Activated CD8-positive, alpha-beta T cell treated with anti-CD3 and anti-CD28 coated beads for 36 hours (primary cell): ENCODE measurements at places on chromosomes 3 and 15.
A peak's percentile ranks its signal among the peaks of the same experiment; 100 is the strongest.

DNA sequence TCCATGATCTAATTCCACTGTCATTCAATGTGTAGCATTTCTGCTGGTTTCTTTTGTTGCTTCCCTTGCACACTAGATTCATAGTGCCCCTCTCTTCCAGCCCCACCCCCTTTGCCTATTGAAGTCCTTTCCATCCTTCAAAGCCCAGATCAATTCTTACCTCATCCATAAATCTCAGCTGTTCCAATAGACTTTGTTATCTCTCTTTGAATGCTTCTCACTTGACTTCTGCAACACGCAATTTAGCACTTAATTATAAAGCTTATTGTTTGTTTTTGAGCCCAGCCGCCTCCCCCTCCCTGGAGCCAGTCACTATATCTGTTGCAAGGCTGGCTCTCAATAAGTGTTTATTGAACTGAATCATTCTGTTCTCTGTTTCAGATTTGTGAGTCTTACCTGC lies 174.6 kb upstream of the TBL1XR1 start:
- DNase-seq = no peak

DNA sequence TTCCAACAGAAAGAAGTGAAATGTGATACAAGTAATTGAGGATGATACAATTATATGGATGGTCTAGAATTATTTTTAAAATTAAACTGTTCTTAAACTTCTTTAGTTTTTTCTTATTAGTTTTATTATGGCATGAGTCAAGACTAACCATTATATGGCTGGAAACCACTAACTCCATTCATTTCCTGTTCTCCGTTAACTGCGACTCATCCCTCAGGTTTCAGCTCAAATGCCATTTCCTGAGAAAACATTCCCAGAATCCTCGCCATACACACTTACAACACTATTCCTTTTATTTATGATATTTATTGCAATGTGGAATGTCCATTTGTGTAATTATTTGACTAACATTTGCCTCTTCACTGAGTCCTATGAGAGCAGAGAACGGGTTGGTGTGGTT lies 394.1 kb downstream of the SOX2 start:
- DNase-seq = no peak

- peak; percentile 46 for DNase-seq
Observed at GRCh38 chr3:194194051-194194756, 58.3 kb downstream of the HES1 start.

DNA sequence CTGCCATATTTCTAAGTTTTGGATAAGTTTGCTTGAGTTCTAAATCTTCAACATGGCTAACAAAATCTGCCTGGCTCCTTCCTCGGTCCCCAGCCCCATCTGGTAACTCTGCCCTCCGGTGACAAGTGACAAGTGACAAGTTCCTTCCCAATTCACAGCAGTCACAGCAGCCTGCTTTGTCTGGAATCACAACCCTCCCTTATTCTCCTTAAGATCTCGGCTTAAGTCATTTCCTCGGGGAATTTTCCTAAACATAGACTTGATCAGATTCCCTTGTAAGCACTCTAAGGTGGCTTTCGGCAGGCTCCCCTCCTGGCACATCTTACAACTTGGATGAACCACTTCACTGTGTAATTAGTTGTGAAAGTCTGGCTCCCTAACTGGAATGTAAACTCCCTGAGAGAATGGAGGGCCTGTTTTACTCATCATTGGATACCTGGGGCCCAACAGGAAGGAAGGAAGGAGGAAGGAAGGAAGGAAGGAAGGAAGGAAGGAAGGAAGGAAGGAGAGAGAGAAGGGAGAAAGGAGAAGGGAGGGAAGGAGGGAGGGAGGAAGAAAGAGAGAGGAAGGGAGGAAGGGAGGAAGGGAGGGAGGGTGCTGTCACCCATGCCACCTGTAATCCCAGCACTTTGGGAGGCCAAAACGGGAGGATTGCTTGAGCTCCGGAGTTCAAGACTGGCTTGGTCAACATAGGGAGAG lies 126.4 kb downstream of the SHQ1 start:
- DNase-seq = no peak

DNA sequence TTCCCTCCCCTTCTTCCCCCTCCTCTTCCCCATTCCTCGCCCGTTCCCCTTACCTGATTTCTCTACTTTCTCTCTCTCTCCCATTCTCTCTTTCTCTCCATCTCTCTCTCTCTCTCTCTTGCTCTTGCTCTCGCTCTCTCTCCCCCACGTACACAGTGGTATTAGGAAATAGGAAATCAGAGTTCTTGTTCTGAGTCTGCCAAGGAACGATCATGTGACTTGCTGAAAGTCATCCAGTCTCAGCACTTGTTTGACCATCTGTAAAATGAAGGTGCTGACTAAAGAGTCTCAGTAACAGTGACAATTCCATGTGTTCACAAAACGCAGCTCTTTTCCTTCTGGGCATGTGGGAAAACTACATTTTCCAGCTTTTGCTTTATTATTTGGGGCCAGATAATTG lies 445.0 kb upstream of the TGFBR2 start:
- no peak for DNase-seq

GRCh38 chr15:66580643-66581042 lies 14.8 kb upstream of the LCTL start:
- no peak for DNase-seq

GRCh38 chr3:142886940-142887339 lies 1.9 kb downstream of the PCOLCE2 start:
- DNase-seq = no peak

- no peak for DNase-seq
Observed at GRCh38 chr15:80769153-80769828, 9.9 kb upstream of the CEMIP start.

DNA sequence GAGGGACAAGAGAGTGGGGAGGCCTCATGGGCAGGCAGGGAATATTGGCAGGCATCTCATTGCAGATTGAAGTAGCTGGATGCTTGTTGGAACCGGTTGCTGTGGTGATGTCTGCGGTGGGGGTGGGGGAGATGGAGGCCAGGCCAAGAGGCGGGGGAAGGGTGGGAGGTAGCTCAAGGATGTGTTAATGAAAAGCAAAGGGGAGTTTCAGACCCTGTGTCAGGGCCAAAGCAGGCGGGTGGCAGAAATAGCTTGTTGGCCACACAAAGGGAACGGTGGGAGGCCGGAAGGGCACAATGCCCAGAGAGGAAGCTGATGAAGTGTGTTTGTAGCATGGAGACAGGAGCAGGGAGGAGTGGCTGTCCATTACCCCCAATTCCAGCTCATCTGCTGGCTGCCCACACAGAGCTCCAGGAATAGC lies 28.0 kb downstream of the CCDC33 start:
- DNase-seq = no peak

- DNase-seq = no peak
Observed at GRCh38 chr3:17915341-17915740, 172.9 kb upstream of the TBC1D5 start.

DNA sequence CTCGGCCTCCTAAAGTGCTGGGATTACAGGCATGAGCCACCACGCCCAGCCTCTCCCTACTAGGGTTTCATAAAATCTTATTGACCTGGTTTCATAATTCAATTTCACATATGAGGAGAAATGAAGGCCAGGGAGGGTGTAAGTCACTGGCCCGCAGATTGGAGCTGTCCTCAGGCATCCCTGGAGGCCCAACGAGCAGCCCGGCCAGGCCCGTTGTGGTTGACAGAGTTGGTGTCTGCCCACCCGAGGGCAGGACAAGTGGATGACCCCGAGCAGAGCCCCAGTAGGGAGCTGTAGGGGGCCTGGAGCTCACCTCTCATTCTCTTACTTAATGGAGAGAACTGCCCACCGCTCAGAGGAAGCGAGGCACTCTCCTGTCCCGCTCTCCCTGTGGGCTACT lies 78.9 kb downstream of the CPN2 start:
- DNase-seq = no peak

- DNase-seq = no peak
Observed at GRCh38 chr3:122183893-122184590, 574 bp downstream of the CASR start.

DNA sequence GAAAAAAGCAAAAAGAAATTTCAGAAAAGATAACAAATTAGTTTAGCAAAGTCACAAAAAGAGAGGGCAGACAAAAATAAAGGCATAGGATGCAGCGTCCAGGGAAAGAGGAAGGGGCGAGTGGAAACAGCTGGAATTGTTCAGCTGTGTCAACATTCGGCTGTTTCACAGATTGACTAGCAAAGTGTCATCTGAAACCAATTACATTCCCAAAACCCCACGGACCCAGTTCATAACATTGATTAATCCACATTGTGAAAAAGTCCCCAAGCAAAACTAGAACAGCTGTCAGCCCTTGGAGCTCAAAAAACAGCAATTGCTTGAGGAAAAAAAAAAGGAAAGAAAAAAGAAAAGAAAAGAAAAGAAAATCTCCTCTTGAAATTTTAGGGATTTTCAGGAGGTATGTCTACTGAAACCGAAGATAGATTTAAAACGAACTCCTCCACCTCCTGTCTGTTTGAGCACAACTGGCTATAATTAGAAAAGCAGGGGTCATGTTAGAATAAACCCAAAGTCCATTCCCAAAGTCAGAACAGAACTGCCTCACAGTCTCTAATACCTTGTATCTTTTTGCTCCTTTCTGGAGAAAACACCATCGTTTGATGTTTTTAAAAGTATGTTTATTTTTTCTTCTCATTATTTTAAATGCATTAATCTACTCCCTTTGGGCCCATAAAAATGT lies 159.6 kb downstream of the RORA start:
- no peak for DNase-seq

- no peak for DNase-seq
Observed at GRCh38 chr3:176992565-176992964, 204.7 kb downstream of the TBL1XR1 start.

- peak; percentile 5 for DNase-seq
Observed at GRCh38 chr15:91186904-91187656, 87.0 kb downstream of the SV2B start.

DNA sequence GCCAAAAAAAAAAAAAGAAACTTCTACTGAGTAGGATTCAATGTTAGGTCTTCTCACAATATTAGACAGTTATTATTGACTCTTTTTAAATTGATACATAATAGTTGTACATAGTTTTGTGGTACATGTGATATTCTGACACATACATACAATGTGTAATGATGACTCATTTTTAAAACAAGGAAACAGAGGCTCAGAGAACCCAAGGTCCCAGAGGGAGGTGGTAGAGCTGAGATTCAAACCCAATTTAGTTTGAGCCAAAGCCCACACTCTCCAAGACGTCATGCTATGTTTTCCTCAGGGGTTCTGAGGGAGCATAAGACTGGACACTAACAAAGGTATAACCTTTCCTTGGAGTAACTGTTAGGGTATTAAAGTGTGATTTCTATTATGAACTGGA lies 40.6 kb downstream of the MYO5C start:
- DNase-seq = no peak

DNA sequence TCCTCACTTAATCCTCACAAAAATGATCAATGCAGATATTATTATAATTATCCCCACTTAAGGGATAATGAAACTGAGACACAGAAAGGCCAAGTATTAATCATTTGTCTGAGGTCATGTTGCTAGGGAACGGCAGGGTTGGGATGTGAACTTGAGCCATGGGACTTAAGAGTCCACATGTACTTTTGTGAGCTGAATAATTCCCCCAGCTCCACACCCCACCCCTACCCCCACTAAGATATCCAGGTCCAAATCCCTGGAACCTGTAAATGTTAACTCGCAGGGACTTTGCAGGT lies 290.5 kb upstream of the GADL1 start:
- no peak for DNase-seq

DNA sequence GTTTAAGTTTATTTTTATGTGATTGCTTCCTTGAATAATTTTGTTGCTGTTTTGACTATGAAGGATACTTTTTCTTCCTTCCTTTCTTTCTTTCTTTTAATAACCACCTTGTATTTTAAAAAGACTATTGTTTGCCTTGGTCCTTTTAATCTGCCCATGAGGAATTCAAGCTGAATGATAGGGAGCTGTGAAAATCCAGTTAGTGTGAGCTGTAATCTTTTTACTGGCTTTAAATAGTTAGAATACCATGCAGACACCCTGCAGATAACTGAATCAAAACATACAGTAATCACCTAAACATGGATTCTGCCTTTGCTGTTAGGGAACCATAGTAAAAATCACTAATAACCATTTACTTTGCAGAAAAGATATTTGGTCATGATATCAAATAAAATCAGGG lies 110.7 kb downstream of the RSRC1 start:
- no peak for DNase-seq

- DNase-seq = no peak
Observed at GRCh38 chr3:77179762-77180161, 139.9 kb downstream of the ROBO2 start.

GRCh38 chr3:133121450-133121849 lies 83.3 kb downstream of the TMEM108 start:
- no peak for DNase-seq

GRCh38 chr3:129829640-129830039 lies 63.9 kb downstream of the TMCC1 start:
- DNase-seq = peak; percentile 32

DNA sequence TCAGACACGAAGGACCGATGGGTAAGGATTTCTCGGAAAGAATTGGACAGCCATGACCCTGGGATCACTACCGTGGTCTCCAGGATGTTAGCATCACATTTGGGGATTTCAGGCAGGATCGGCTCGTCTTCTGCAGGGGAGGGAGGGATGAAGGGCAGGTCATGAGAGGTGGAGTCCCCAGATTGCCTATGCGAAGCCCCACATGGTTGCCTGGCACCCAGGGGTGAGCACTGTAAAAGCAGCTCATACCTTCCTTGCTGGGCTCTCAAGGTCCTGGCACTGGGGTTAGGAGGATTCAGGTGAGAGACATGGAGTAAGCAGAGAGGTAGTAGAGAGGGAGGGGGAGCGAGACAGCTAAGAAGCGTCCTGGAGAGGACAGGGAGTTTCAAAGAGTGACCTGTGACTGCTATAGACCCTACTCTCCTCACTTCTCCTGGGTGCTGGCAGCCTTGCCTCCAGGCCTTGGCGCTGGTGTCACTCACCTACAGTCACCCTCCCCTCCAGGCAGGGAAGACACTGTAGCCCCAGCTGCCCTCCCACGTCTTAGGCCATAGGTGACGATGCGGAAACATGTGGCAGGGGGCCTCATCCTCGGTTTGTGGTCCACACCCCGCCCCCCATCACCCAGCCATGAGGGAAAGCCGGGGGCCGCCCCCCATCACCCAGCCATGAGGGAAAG lies 15.0 kb upstream of the EHD4 start:
- DNase-seq = no peak

DNA sequence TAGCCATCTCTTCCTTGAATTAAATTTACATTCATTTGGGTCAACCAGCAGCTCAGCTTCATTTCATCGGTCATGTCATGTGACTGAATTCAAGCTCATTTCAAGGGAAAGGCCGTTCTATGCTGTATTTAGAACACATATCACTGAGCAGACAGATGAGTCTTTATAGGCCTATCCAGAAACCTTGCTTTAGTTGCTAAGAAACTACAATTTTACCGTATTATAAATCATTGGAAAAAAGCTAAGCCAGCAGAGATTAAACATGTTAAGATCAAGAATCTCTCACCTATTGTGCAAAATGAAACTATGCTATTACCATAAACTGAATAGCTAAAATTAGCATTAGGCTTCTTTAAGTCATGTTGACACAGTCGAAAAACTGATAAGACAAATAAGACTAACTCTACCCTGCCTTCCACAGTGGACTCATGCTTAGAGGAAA lies 2.2 kb downstream of the NPTN start:
- DNase-seq = no peak

GRCh38 chr15:22973286-22973685 lies 6.9 kb downstream of the CYFIP1 start:
- DNase-seq = no peak

GRCh38 chr3:14721126-14721864 lies 46.4 kb downstream of the C3orf20 start:
- DNase-seq = no peak

GRCh38 chr15:91385311-91385710 lies 285.3 kb downstream of the SV2B start:
- no peak for DNase-seq
